ENCODE measurements at places on chromosomes 2 and 18.

- DNase-seq, result peak; percentile 57
Measured at GRCh38 chr2:100321866-100322820, at the start of gene LONRF2. Gene LONRF2, minus strand, starts transcription at chr2:100322501. Its CDS starts 408 bp downstream, at chr2:100322093.

DNA sequence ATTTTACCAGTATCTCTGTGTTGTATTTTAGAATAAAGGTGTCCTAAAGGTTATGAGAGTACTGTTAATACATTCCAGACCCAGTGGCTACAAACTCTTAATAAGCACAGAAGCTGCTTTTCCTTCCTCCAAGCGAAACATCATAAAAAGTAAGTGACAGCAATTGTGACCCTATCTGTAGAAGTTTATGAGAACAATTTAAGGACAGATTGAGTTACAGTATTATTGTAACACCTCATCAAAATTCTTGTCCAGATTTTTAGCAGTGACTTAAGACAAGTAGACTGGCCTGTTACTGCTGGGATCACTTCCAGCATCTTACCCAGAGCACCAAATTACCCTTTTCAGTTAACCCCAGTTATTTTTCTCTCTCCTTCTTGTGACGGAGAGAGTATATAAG lies 154.6 kb downstream of the ERBB4 start:
- no peak for DNase-seq

DNA sequence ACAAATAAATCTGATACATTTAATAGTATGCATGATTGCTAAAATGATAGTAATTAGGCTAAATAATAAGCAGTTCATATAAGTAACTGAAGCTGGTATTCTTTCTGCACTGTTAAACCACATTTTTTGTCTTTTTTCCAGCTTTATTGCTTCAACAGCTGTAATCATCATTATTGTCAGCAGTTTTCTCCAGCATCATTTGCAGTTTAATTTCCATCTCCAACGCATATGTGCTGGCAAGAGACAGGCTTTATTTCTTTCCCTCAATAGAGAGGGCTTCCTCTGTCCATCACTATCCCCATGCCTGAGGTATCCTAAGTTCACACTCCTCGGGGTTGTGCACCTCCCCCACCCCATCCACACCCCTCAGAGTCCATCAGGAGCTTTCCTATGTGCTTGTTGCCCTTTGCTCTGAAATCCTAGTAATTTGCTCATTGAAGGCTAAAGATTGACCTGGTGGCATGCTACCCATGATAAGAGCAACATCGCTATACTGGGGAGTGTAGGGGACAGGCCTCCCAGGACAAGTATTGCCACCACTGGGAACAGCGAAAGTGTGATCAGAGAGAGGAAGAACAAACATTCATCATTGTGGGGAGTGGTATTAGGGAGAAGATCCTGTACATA lies 37.1 kb downstream of the B4GALT6 start:
- no peak for DNase-seq

GRCh38 chr18:22734791-22735627 lies 198.1 kb upstream of the RBBP8 start:
- DNase-seq, result peak; percentile 30

- DNase-seq, result no peak
Measured at GRCh38 chr2:54920660-54921059, 129.6 kb downstream of the RTN4 start.

GRCh38 chr2:133477616-133477990 lies 90.7 kb downstream of the NCKAP5 start:
- DNase-seq, result no peak

- DNase-seq, result peak; percentile 72
Measured at GRCh38 chr2:217604527-217605194, 398.1 kb downstream of the TNS1 start.

GRCh38 chr2:2057125-2057721 lies 273.9 kb downstream of the MYT1L start:
- peak; percentile 54 for DNase-seq

- DNase-seq, result no peak
Measured at GRCh38 chr2:152406119-152406835, 71.3 kb downstream of the FMNL2 start.

DNA sequence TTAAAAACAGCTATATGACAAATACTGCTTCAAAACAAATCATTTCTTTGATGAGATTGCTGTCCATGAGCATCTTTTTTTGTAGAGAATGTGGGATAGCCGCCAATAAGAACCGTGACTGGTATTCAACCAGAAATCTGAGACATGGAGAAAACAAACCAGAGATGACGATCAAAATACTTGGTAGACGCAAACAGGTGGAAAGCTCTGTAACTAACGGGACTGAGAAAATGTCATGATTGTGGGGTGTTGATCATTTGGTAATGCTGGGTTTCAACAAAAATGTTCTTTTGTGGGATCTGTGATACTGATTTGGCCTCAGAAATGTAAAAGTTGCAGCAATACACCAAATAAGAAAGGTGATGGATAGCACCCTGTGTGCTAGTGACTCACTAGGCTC lies 364.8 kb downstream of the NYAP2 start:
- no peak for DNase-seq

DNA sequence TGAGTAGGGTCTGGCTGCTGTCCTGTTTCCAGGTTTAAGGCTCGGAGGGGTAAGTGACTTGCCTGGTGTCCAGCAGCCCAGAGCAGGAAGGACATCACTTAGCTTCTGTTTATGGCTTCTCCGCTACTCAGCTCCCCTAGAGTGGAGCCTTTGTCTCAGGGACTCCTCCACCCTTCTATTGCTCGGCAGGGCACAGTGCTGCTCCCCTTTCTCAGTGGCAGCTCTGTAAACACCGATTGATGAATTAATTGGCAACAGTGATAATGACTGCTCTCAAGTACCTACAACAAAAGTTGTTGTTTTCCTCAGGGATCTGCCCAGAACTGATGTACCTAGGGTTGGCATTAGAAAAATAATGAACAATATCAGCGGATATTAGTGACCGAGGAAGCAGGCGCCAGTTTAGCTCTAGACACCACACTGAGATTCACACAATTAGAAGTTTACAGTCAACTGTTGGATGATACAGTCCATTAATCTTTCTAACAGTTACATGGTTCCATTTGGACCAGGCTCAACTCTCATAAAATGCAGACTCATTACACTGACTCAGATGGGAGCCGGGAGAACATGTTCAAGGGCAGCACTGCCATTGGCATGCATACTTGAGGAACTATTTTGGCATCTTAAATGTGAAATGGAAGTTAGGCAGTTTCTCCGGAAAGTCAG lies 265.7 kb downstream of the MTX2 start:
- no peak for DNase-seq

- DNase-seq, result no peak
Measured at GRCh38 chr2:172408143-172408766, 19.1 kb upstream of the ITGA6 start.

DNA sequence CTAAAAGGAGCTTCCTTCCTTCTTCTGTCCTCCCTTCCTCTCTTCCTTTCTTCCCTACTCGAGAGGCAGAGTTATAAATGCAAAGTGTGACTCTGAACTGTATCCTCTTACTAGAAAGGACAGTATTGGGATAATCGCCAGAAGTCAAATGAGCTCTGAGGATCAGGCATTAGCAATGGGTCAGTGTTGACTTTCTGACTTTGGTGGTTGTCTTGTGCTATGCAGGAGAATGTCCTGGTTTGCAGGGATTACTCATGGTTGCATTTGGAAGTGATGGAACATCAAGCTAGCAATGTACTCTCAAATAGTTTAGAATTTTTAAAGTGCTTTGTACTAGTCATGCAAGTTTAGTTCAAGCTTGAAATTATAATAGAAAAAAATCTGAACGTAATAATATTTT lies 115.6 kb downstream of the TXNL1 start:
- DNase-seq, result no peak

DNA sequence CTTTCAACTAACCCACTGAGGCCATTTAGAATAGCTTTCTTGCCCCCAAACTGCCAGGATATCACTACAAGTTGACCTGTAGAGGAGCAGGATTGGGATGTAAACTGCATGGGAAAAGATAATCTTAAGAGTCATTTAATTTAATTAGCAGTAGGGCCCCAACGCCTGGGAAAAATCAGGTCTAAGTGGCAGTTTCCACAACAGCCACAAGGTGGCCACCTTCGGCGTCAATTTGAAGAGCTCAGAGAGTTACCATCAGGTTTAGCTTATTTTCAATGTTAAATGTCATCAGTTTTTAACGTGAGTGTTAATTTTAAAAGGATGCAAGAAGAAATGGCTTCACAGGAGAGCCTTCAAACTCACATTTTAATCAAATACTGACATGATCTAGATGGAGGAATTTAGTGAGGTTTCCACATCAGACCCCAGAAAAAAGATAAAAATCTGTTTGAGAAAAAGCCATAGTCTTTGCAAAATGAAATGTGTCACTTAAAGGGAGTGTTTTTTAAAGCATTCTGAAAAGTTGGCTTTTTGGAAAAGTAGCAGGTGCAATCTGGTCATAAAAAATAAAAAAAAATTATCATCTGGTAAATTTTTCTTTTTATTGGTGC lies 77.3 kb upstream of the UPP2 start:
- DNase-seq, result peak; percentile 35

GRCh38 chr18:21742315-21742687 lies 1.7 kb downstream of the MIB1 start:
- DNase-seq, result no peak

DNA sequence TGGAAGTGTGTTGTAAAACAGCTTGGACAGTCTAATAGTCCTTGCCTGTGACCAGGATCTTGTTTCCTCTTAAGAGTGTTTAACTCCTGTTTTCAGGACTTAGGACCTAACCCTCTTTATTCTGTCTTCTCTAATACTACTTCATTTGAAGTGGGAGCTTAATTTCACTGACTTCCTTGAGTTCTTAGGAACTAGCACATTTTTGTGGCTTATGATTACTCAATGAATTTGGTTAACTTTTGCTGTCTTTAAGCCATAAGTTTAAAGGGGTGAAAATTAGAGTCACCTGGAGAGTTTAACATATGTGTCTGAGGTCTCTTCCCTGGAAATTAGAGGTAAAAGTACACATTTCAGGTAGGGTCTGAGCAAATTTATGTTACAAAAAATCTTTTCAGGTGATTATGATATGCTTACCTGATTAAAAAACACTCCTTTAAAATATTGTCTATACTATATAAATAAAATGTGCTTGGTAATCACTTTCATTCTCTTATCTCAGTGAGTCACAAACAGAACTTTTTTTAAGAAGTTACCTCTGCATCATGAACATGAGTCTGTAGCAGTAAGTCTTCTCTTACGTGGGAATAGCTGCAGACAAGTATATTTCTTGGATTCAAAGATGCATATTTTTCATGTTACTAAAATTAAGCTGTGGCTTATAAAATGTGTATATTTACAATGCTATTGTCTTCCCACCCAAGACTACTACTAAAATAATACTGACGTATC lies 52.7 kb downstream of the ATP9B start:
- DNase-seq, result no peak
